ENCODE measurements at places on chromosomes 12 and 14. TPM values are rescaled to one million over a fixed set of nuclear protein-coding genes. Genes with fewer than 3 reads are reported as not detected.

Gene NFATC4
- 76.2 TPM for total RNA-seq

Gene PZP
- not detected for total RNA-seq

Gene SLCO1B1
- total RNA-seq = not detected

Gene SLC6A13
- total RNA-seq = not detected

Gene VPS33A
- 23.5 TPM for total RNA-seq

Gene TAS2R30
- 9.1 TPM for total RNA-seq

Gene SLC10A1
- not detected for total RNA-seq

Gene HCAR2
- total RNA-seq = not detected

Gene CLEC4D
- total RNA-seq = not detected

Gene NPC2
- total RNA-seq = 312 TPM

Gene IFNG-AS1
- total RNA-seq = not detected

Gene KIAA0586
- total RNA-seq = 35.7 TPM

Gene TTC8
- total RNA-seq = 31.2 TPM

Gene PAX9
- total RNA-seq = under 0.01 TPM

Gene USP44
- 3.4 TPM for total RNA-seq

Gene SLC16A7
- total RNA-seq = 50.0 TPM

Gene CBLN3
- total RNA-seq = 5.5 TPM

All from uterine smooth muscle cell (primary cell).